ENCODE measurements at places on chromosomes 4 and X. TPM values are rescaled to one million over a fixed set of nuclear protein-coding genes. Genes with fewer than 3 reads are reported as not detected.

ZFP92 gene
- total RNA-seq, result 4.5 TPM

NHSL2 gene
- 12.7 TPM for total RNA-seq

CWH43 gene
- 2.3 TPM for total RNA-seq

SORCS2 gene
- 5.8 TPM for total RNA-seq

TIMM8A gene
- 6.6 TPM for total RNA-seq

AFM gene
- total RNA-seq, result not detected

MAGEB2 gene
- total RNA-seq, result not detected

ERAS gene
- total RNA-seq, result not detected

WNK3 gene
- total RNA-seq, result 0.62 TPM

GAGE12F gene
- not detected for total RNA-seq

CXorf49 gene
- not detected for total RNA-seq

SPOCK3 gene
- total RNA-seq, result 0.74 TPM

ADH6 gene
- 0.50 TPM for total RNA-seq

AREG gene
- total RNA-seq, result 7.8 TPM

GUCY1A1 gene
- 63.1 TPM for total RNA-seq

STATH gene
- total RNA-seq, result not detected

ACE2 gene
- 2.6 TPM for total RNA-seq

FAAH2 gene
- total RNA-seq, result 6.1 TPM

DKK2 gene
- 11.9 TPM for total RNA-seq

HOPX gene
- 341 TPM for total RNA-seq

JCHAIN gene
- total RNA-seq, result 191 TPM

GASK1B gene
- 22.7 TPM for total RNA-seq

SOX3 gene
- not detected for total RNA-seq

BCORL1 gene
- 13.6 TPM for total RNA-seq

MAOA gene
- 159 TPM for total RNA-seq

RS1 gene
- total RNA-seq, result 3.9 TPM

TMEM154 gene
- 19.6 TPM for total RNA-seq

CFI gene
- 54.8 TPM for total RNA-seq

MAMLD1 gene
- total RNA-seq, result 3.0 TPM

DUSP9 gene
- total RNA-seq, result not detected

XKRX gene
- 8.1 TPM for total RNA-seq

ADGRG4 gene
- 0.27 TPM for total RNA-seq

CYLC1 gene
- total RNA-seq, result not detected

PPEF2 gene
- total RNA-seq, result not detected

ETFDH gene
- 27.7 TPM for total RNA-seq

GPC4 gene
- 41.9 TPM for total RNA-seq

MTMR8 gene
- 1.9 TPM for total RNA-seq

TENM3 gene
- 1.9 TPM for total RNA-seq

NIPAL1 gene
- total RNA-seq, result 1.3 TPM

PALLD gene
- total RNA-seq, result 91.9 TPM

OPN1MW3 gene
- not detected for total RNA-seq

PHKA2 gene
- total RNA-seq, result 27.5 TPM
